ENCODE measurements at places on chromosomes 3 and 15. TPM values are rescaled to one million over a fixed set of nuclear protein-coding genes. Genes with fewer than 3 reads are reported as not detected.

Gene TCAIM
- 14.7 TPM for total RNA-seq

Gene DUOXA1
- not detected for total RNA-seq

GRCh38 chr3:87270908-87271700 is 5.3 kb downstream of the POU1F1 start:
- DNase-seq, result no peak

Gene CCDC66
- 36.1 TPM for total RNA-seq

DNA sequence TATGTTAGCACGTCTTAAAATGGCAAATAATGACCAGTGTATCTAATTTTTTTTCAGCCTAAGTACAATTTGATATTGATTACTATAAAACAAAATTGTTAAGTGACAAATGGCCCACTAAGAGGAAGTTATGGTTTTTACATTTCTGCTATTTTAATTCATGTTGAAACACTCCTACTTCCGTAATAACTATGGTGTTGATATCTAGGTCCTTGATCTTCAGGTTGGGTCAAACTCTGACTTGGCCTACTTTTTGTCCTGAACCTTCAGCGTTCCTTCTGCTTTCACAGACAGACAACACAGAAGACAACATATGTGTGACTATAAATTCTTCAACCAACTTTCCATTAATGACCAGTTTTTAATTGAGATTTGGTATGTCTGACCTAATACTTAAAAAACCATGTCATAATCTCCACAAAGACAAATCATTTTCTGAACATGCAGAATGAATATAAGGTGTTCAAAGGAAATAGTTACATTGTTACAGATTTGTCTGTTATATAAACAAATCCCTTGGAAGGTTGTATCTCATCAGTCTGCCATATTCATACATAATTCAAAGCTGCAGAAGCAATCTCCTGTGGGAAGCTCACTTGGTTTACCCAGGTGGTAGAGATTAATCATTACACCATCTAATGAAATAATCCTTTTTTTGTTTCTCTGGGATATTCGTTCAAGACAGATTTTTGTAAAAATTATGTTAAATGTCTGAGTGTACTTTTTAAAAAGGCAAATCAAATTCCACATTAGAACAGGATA is 92.1 kb upstream of the TSPAN3 start:
- DNase-seq, result no peak

Gene PROS1
- 15.4 TPM for total RNA-seq

Gene GOLGA6L10
- not detected for total RNA-seq

DNA sequence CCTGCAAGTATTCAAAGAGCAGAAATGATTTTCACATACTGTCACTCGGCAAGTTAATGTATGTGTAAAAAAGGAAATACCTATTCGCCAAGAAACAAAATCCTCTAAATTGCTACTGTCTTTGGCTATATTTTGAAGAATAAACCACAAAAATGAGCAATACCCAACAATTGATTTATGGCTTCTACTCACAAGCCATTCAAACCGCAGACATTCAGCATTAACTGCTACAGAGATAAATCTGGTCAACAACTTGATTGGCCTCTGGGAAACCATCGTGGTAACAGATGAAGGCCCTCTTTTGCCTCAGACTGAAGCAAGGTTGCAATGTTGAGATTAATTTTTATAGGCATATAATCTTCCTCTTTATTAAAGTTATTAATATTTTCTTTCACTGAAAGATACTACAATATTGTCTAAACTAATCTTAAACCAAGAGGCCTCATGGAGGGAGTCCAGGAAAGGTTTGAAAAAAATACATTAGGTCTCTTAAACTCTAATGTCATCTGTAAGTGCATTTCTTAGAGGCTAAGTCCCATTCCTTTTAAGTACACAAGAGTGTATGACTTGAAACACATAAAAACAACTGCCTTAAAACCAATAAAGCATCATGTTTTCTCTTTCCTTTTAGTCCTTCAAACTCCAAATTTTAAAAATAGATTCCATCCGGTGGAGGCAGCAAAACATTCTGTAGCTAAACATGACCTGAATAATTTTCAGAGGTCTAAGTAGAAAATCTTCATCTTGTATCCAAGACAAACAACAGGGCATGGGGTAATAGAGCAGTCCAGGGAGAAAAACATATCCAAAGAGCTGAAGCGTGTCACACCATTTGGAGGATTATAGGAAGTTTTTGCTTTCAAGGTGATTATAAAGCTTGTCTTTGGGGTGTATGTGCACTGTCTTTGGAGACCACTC is 162.4 kb upstream of the TGFBR2 start:
- no peak for DNase-seq
